Stomach (tissue), 19 donors: ENCODE measurements at places on chromosomes 5 and 9.
A peak's percentile ranks its signal among the peaks of the same experiment; 100 is the strongest.

- no peaks in the 10 kb centered on the region for H3K36me3 ChIP-seq
- DNase-seq, result no peak
- no peak overlapping the region for H3K4me3 ChIP-seq
- H3K27ac ChIP-seq, result no peak overlapping the region
- H3K4me1 ChIP-seq, result no peaks in the 10 kb centered on the region
Observed at GRCh38 chr5:111914966-111915636, 158.1 kb upstream of the NREP start.

- no peaks in the 10 kb centered on the region for H3K27me3 ChIP-seq
- H3K4me1 ChIP-seq, result peaks cover 26% of the 10 kb centered on the region
- H3K27ac ChIP-seq, result peak overlapping the region; percentile 77
- DNase-seq, result no peak
- no peaks in the 10 kb centered on the region for H3K36me3 ChIP-seq
- H3K4me3 ChIP-seq, result no peak overlapping the region
Observed at GRCh38 chr9:72946821-72947220, 6.0 kb downstream of the ALDH1A1 start.

GRCh38 chr9:23638837-23639426, 187.1 kb downstream of the ELAVL2 start:
- no peaks in the 10 kb centered on the region for H3K36me3 ChIP-seq
- DNase-seq, result no peak
- H3K4me1 ChIP-seq, result no peaks in the 10 kb centered on the region
- no peak overlapping the region for H3K4me3 ChIP-seq
- H3K27me3 ChIP-seq, result no peaks in the 10 kb centered on the region
- H3K27ac ChIP-seq, result no peak overlapping the region

DNA sequence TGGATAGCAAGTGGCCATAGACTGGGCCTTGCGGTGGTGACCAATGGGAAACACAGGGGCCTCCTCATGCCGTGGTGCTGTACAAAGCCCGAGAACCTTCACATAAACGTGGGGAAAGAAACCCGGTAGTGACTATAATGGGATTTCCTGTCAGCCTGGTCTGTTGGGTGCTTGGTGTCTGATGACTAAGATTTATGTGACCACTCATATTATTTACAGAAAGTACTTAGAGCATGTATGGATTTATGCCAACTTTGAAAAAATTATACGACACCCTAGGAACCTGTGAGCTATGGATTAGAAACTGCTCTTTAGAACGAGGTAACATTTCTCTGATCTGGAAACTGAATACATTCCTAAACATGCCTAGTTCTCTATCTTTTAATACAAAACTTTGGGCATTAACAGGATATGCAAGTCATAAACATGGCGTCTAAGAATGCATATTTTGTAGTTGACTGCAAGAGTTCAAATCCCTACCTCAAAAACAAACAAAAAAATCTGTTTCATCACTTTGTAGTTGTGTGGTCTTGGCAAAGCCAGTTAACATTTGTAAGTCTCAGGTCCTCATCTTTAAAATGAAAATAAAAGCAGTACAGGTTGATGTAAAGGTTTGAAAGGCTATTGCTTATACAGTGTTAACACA, 85.4 kb downstream of the TMEM167A start:
- no peaks in the 10 kb centered on the region for H3K27me3 ChIP-seq
- no peak overlapping the region for H3K27ac ChIP-seq
- H3K4me1 ChIP-seq, result no peaks in the 10 kb centered on the region
- no peaks in the 10 kb centered on the region for H3K36me3 ChIP-seq
- no peak overlapping the region for H3K4me3 ChIP-seq

- no peak overlapping the region for H3K27ac ChIP-seq
- no peaks in the 10 kb centered on the region for H3K27me3 ChIP-seq
- no peaks in the 10 kb centered on the region for H3K4me1 ChIP-seq
- H3K36me3 ChIP-seq, result no peaks in the 10 kb centered on the region
- no peak overlapping the region for H3K4me3 ChIP-seq
- peak; percentile 22 for DNase-seq
Observed at GRCh38 chr9:120353506-120353905, 226.5 kb downstream of the CDK5RAP2 start.

- H3K27ac ChIP-seq, result no peak overlapping the region
- no peaks in the 10 kb centered on the region for H3K27me3 ChIP-seq
- DNase-seq, result no peak
- H3K36me3 ChIP-seq, result no peaks in the 10 kb centered on the region
Observed at GRCh38 chr5:102312586-102313370, 16.7 kb upstream of the SLCO4C1 start.

DNA sequence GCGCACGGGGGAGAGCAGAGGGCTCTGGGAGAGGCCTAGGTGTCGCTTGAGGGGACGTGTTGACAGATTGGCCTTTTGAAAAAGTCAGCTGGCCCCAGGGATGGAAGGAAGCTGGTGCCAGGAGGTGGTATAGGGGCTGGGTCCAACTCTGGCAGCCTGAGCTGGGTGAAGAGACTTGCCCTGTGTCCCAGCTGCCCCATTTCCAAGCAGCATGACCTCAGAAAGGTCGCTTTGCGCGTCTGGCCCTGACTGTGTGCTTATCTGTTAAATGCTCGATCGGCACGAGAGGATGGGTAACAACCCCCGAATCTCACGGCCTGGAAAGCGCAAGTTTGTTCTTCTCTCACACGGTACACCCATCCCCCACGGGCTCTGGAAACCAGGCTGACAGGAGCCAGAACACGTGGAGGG, 31.2 kb upstream of the LAMC3 start:
- H3K27me3 ChIP-seq, result no peaks in the 10 kb centered on the region
- H3K4me3 ChIP-seq, result no peak overlapping the region
- no peak overlapping the region for H3K27ac ChIP-seq
- no peaks in the 10 kb centered on the region for H3K36me3 ChIP-seq

- H3K27me3 ChIP-seq, result no peaks in the 10 kb centered on the region
- no peak overlapping the region for H3K27ac ChIP-seq
- no peak for DNase-seq
- H3K36me3 ChIP-seq, result no peaks in the 10 kb centered on the region
Observed at GRCh38 chr9:17878810-17879370, 300.0 kb downstream of the SH3GL2 start.

- H3K27ac ChIP-seq, result no peak overlapping the region
- peak; percentile 26 for DNase-seq
- H3K27me3 ChIP-seq, result no peaks in the 10 kb centered on the region
- H3K4me1 ChIP-seq, result peaks cover 46% of the 10 kb centered on the region
Observed at GRCh38 chr5:131610198-131611063, 24.6 kb downstream of the RAPGEF6 start.

- DNase-seq, result no peak
- H3K27ac ChIP-seq, result no peak overlapping the region
- no peaks in the 10 kb centered on the region for H3K4me1 ChIP-seq
- no peak overlapping the region for H3K4me3 ChIP-seq
Observed at GRCh38 chr9:125589287-125589686, 117.7 kb downstream of the MAPKAP1 start.

DNA sequence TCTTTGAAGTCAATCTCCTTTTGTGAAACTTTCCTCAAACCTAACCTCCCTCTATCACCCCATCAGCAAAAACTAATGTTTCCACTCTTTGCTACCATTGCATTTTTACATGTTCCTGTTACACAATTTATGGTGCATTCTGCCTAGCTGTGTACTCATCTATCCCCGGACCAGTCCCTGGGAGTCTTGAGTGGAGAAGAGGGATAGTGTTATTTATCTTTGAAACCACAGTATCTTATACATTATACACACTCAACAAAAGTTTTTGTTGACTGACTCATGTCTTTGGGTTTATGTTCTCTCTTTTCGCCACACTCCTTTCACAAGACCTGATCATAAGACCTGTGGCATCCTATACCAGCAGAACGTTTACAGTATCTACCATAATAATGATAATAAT, 26.4 kb downstream of the TNFAIP8 start:
- no peaks in the 10 kb centered on the region for H3K27me3 ChIP-seq
- H3K4me1 ChIP-seq, result peaks cover 5% of the 10 kb centered on the region
- H3K4me3 ChIP-seq, result no peak overlapping the region
- H3K36me3 ChIP-seq, result no peaks in the 10 kb centered on the region

- no peaks in the 10 kb centered on the region for H3K27me3 ChIP-seq
- peak overlapping the region; percentile 22 for H3K4me3 ChIP-seq
- H3K4me1 ChIP-seq, result peaks cover 19% of the 10 kb centered on the region
- peak overlapping the region; percentile 31 for H3K27ac ChIP-seq
- no peaks in the 10 kb centered on the region for H3K36me3 ChIP-seq
Observed at GRCh38 chr5:6766604-6767093, 53.4 kb downstream of the TENT4A start.

- no peaks in the 10 kb centered on the region for H3K27me3 ChIP-seq
- H3K4me3 ChIP-seq, result no peak overlapping the region
- peaks cover 12% of the 10 kb centered on the region for H3K4me1 ChIP-seq
- no peaks in the 10 kb centered on the region for H3K36me3 ChIP-seq
- DNase-seq, result no peak
Observed at GRCh38 chr5:133606835-133607234, 5.5 kb downstream of the FSTL4 start.

GRCh38 chr9:36078051-36078450, 41.3 kb downstream of the RECK start:
- no peak overlapping the region for H3K27ac ChIP-seq
- H3K4me1 ChIP-seq, result peaks cover 17% of the 10 kb centered on the region
- DNase-seq, result no peak

DNA sequence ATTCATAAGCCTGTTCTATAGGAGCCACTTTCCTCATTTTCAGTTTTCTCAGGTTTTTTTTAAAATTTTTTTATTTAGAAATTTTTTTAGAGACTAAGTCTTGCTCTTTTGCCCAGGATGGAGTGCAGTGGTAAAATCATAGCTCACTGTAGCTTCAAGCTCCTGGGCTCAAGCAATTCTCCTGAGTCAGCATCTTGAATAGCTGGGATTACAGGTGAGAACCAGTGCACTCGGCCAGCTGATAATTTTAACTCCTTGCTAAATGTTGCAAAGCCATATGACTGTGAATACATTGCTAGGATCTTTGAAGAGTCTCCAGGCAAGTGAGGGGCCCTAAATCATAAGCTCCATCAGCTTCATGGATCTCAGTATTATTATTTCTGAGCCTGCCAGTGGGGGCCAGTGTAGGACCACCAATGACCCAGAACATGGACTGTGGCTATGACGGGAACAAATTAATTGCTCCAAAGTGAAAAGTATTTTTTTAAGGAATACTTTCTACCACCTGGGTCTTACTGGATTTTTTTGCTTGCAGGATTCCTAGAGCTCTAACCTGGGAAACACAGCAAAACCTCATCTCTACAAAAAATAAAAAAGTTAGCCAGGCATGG, 5.7 kb upstream of the GAPVD1 start:
- no peak overlapping the region for H3K4me3 ChIP-seq
- DNase-seq, result peak; percentile 60
- H3K4me1 ChIP-seq, result peaks cover 2% of the 10 kb centered on the region
- H3K36me3 ChIP-seq, result no peaks in the 10 kb centered on the region
